Central memory CD4-positive, alpha-beta T cell (primary cell): ENCODE measurements at places on chromosomes 5 and 9.

DNA sequence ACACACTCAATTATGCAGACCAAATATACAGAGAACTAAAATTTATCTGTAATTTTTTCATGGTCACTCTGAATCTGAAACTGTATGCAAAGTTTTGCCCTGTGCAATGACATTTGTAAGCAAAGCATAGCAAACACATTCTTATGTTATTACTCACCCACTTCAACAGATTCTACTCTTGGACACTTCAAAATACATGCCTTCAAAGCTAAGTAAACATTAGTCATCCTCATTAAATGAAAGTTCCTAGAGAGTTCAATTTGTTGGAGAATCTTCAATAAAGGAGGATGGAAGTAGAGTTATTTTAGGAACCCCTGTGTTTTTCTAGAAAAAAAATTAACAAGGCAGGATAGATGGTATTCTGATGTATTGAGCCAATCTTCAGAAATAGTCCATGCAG is 639.7 kb upstream of the C9orf72 start:
- no peak for DNase-seq

- no peak for DNase-seq
These were observed 10.1 kb upstream of the TMOD1 start for GRCh38 chr9:97491216-97491999.

DNA sequence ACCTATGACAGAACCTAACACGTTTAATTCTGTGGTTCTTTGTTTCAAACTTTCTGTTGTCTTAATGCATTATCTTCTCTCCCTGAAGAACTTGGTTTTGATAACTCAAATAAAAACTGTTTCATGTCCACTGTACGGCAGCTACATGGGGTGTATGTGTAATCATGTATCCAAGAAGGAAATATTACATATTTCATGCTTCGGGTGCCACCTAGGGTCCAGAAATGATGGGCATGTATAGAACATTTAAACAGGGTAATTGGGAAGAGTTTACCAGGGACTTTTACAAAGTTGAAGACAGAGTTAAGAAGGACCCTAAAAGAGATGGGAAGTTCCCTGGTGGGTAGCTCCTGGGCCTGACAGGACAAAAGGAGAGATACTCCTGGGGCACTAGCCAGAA is 291.3 kb downstream of the FBXL7 start:
- no peak for DNase-seq

- no peak for DNase-seq
These were observed 45.9 kb downstream of the SUSD1 start for GRCh38 chr9:112129246-112129645.

- no peak for DNase-seq
These were observed 37.7 kb upstream of the ZFR start for GRCh38 chr5:32482193-32482592.

- DNase-seq: no peak
These were observed 13.1 kb downstream of the TRIO start for GRCh38 chr5:14156290-14156649.
